ENCODE measurements at places on chromosomes 3 and 15. TPM values are rescaled to one million over a fixed set of nuclear protein-coding genes. Genes with fewer than 3 reads are reported as not detected.

The UROC1 gene
- polyA plus RNA-seq, result 0.29 TPM

The ANKRD34C gene
- 0.08 TPM for polyA plus RNA-seq

The KLHL6 gene
- polyA plus RNA-seq, result 1.9 TPM

The SLC12A1 gene
- 342 TPM for polyA plus RNA-seq

The KNL1 gene
- polyA plus RNA-seq, result 19.0 TPM

The RTP1 gene
- polyA plus RNA-seq, result not detected

The GHRL gene
- polyA plus RNA-seq, result 2.1 TPM

The FAM219B gene
- 57.2 TPM for polyA plus RNA-seq

The ATP13A5 gene
- polyA plus RNA-seq, result 0.09 TPM

The ST8SIA2 gene
- polyA plus RNA-seq, result 5.2 TPM

The THSD4 gene
- 36.6 TPM for polyA plus RNA-seq

The P2RY14 gene
- polyA plus RNA-seq, result 0.50 TPM

The MRPL47 gene
- polyA plus RNA-seq, result 58.7 TPM

The PLA2G4E gene
- polyA plus RNA-seq, result not detected

The GOLGA8Q gene
- 1.9 TPM for polyA plus RNA-seq

The CCR8 gene
- polyA plus RNA-seq, result not detected

The ZNF385D gene
- 21.6 TPM for polyA plus RNA-seq

The ROBO2 gene
- 89.9 TPM for polyA plus RNA-seq

The LXN gene
- polyA plus RNA-seq, result 29.5 TPM

The CMTM7 gene
- 46.2 TPM for polyA plus RNA-seq

The PRR23C gene
- polyA plus RNA-seq, result not detected

The SLC12A8 gene
- polyA plus RNA-seq, result 4.7 TPM

The THRB gene
- polyA plus RNA-seq, result 33.9 TPM

The PRR20G gene
- not detected for polyA plus RNA-seq

The CCK gene
- polyA plus RNA-seq, result not detected

The REC114 gene
- not detected for polyA plus RNA-seq

The NRG4 gene
- polyA plus RNA-seq, result 9.4 TPM

The NPTN gene
- 179 TPM for polyA plus RNA-seq

The C3orf38 gene
- polyA plus RNA-seq, result 24.8 TPM

The ZPLD1 gene
- 0.46 TPM for polyA plus RNA-seq

The MEGF11 gene
- 1.6 TPM for polyA plus RNA-seq

The IL12A gene
- 1.0 TPM for polyA plus RNA-seq

The GXYLT2 gene
- 14.7 TPM for polyA plus RNA-seq

The ACKR4 gene
- 2.2 TPM for polyA plus RNA-seq

The SLC28A1 gene
- polyA plus RNA-seq, result 6.8 TPM

The BTLA gene
- 0.72 TPM for polyA plus RNA-seq

The RAB6B gene
- 16.4 TPM for polyA plus RNA-seq

All from renal cortex interstitium (tissue), 15 donors.